ENCODE measurements at places on chromosomes 4 and X.

DNA sequence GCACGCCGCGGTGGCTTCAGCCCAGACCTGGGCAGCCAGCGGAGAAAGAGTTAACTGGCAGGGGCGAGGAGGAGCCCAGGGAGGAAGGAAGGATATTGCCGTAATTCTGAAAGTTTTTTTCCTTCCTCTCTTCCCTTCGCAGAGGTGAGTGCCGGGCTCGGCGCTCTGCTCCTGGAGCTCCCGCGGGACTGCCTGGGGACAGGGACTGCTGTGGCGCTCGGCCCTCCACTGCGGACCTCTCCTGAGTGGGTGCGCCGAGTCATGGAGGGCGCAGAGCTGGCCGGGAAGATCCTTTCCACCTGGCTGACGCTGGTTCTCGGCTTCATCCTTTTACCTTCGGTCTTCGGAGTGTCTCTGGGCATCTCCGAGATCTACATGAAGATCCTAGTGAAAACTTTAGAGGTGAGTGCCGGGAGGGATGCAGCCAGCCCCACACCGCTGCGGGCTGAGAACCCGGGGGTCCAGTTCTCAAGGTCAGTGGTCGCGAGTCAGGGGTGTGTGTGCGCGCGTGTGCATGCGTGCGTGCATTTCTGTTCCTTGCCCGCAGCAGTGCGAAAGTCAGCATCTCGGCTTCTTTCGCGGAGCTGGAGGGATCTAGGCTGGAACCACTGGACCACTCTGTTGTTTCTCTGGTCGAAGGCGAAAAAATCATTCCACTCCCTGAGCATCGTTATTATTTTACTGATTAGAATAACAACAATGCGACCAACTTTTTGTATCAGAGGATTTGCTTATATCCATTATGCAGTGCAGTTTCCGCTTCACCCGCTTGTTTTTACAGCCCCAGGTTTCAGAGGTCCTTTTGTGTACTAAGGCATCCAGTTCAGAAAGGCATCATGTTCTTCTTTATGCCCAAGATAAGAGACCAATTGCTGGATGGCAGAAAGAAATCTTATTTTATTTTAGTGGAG lies 709 bp downstream of the GPAT3 start:
- no peak for DNase-seq

GRCh38 chrX:69143530-69143929 lies 21.7 kb downstream of the PJA1 start:
- DNase-seq: no peak

- no peak for DNase-seq
Measured at GRCh38 chr4:114811564-114812301, 213.1 kb downstream of the UGT8 start.

DNA sequence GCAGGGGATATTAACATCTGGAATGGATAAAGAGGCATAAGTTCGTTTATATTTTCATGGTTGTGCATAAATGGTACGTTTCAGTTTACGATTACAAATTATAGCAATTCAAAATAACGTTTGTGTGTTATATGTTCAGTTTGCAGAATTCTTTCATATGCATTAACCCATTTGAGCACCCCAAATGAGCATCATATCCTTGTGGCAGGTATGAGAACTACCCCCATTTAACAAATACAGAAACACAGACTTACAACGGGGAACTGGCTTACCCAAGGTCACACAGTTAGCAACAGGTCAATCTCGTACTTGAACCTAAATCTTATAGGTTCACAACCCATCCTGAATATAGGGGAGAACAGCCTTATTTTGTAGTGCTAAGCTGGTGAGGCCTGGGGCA lies 33.1 kb downstream of the EDNRA start:
- DNase-seq: no peak

- no peak for DNase-seq
Measured at GRCh38 chrX:18956303-18957032, 27.4 kb downstream of the PHKA2 start.

DNA sequence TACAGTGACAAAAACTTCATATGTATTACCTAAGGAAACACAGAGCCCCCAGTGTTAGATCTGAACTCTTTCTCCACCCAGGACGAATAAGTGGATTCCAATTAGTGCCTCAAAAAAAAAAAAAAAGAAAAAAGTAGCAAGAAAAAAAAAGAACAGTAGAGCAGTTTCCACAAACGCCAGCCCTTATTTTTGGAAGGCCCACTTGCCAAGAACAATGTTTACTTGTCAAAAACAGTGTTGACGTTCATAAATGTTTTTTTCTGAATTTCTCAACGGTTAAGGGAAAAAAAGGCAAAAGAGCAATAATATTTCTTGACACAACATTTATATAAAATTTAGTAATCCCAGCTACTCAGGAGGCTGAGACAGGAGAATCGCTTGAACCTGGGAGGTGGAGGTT lies 38.7 kb downstream of the DHRSX start:
- DNase-seq: no peak

GRCh38 chrX:15173411-15173810 lies 96.5 kb downstream of the ASB9 start:
- DNase-seq: no peak

DNA sequence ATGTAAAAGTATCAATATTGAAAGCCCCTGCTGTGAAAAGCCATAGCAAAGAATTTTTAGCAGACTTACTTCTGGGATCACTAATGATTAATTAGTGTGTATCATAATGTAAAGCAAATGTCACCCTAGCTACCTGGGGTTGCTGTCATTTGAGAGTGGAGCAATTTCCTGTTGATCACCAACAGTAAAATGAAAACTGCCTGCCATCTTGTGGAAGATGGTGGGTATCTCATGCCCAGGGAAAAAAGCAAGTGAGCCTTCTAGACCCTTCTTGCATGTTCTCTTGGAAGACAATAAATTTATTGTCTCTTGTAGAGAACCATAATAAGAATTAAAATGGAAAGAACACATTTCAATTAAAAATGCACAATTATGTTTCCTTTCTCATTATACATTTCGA lies 360.2 kb downstream of the ZIC3 start:
- peak; percentile 18 for DNase-seq

DNA sequence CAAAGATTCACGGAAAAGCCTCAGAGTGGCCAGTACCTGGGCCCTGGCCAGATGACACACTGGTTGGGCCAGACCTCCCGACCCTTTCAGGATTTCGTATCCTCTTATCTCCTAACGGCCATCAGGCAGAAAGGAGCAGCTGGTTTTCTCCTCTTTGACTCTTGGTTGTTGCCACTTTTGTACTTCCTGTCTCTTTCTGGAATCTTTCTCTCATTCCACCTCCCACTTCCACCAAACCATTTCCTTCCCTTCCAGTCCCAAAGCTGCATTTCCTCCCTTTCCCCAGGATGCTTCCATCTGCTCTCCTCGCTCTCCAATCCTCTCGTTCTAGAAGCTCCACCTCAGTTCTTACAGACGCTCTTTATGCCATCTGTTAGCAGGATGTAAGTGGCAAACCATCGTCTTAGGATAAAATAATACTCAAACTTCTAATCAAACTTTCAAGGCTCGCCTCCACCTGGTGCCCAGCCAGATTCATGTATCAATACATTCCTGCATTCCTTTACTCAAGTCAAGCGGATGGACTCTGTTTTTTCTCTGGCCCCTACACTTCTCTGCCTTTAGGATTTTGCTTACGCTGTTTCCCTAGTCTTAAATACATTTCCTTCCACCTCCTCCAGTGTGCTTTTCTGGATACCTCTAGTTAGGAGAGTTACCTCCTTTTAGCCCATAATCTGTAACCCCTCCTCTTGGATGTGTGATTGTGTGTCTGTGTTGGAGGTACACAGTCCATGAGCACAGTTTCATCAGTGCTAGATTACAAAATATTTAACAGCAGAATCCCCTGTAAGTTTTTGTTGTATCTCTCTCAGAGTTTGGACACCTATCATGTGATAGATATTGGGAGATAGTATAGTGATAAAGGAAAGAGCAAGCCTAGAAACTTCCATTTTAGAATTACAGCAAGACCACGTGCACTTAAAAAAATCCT lies 70.4 kb downstream of the LDB2 start:
- no peak for DNase-seq

- DNase-seq: no peak
Measured at GRCh38 chr4:7256984-7257810, 64.9 kb downstream of the SORCS2 start.

GRCh38 chr4:115090483-115091075 lies 22.8 kb downstream of the NDST4 start:
- DNase-seq: peak; percentile 36

DNA sequence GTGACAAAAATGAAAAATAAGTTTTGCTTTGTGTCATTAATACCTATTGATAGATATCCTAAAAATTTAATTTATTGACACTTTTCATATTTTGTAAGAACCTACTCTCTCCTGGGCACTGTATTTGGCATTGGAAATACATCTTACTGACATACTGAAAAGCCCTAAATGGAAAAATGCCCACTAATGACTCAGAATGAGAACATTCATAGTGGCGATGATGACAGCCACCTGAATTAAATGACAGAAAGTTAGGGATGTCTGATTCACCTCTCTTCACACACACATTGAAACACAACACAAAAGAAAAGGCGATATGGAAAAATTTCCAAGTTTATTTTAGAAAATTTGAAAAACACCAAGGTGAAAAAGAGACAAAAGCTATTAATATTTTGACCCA lies 992.3 kb downstream of the STPG2 start:
- no peak for DNase-seq

- DNase-seq: no peak
Measured at GRCh38 chrX:36861601-36862000, 146.6 kb upstream of the FAM47C start.

DNA sequence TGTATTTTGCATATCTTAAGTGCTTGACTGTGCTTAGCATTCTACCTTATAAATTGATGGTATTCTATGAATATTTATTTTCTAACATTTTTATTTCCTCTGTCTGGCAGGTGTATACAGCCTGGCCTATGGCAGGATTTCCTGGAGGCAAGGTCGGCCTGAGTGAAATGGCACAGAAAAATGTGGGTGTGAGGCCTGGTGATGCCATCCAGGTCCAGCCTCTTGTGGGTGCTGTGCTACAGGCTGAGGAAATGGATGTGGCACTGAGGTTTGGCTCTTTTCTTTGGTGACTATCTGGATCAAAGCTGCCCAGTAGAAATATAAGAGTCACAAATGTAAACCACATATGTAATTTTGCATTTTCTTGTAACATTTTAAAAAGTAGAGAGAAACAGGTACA lies 6.5 kb upstream of the NUDT6 start:
- DNase-seq: peak; percentile 25

DNA sequence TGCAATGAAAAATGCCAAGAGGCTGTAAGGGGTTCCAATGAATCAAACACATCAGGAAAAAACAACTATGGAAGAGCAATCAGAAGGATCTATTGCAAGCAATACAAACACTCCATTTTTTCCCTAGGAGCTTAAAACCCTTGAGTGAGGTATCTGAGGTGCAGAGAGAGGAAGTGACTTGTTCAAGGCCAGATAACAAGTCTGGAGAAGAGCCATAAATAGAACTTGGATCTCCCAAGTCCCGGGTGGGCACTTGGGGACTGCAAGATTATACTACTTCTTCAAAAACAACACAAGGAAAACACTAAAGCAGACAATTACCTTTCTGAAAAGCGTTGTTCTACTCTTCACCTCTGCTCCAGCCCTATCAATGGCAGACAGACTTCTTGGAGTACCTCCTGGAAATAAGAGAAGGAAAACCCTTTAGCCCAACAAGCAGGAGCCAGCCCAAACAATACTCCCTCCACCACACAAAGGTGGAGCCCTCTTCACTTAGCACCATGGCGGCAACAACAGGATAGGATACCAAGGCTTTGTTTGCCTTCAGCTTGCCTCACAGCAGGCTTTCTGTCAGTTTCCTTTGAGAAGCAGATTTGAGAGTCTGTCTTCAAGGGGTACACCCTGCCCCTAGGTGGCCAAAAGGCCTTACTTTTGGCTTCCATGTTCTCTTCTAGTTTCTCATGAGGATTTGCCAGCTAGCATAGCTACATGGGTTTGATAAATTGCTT lies 26.0 kb downstream of the AIFM1 start:
- no peak for DNase-seq

DNA sequence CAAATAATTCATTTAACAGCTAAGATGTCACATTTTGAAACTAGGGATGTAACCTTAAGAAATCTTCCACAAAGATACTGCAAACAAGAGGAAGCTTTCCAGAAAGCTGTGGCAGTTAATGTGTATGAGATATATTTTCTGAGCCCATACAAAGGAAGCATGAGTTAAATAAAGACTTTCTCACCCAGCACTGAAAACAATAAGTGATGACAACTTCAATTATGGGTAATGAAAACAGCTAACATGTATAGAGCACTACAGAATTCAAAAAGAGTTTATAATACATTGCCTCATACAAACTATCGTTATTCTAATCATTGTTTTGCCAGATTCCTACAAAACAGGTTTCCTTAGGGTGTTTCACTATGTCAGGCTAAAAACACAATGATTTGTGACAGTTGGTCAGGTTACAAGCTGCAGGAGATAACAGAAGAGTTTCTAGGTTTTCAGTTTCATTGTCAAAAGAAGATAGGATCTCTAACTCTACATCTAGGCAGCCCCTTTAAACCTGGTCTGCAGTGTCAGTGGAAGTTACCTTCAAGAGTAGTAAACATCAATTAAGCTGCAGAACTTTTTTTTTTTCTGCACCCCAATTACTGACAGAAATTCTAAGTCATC lies 618.1 kb upstream of the ADGRL3 start:
- DNase-seq: no peak

- DNase-seq: no peak
Measured at GRCh38 chr4:76270244-76271175, 19.0 kb downstream of the FAM47E start.

DNA sequence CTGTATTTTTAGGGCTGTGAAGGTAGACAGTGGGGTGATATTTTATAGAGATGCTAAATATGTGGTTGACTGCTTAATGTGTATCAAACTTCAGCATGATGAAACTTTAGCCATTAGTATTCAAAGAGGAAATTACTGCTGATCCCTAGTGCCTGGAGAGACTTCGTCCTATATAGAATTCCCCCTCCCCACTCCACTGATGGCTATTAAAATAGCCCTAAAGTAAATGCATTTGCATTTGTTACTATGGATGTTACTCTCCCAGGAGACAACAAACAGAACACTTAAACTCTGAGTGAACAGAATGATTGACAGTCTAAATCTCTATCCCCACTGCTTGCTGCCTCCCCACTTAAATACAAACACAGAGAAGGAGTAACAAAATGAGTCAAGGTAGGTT lies 39.1 kb downstream of the ADGRL3 start:
- DNase-seq: no peak

- no peak for DNase-seq
Measured at GRCh38 chr4:135718019-135718418, 1516.4 kb upstream of the PABPC4L start.

- peak; percentile 56 for DNase-seq
Measured at GRCh38 chrX:39162322-39162735, 361.1 kb downstream of the MID1IP1 start.

DNA sequence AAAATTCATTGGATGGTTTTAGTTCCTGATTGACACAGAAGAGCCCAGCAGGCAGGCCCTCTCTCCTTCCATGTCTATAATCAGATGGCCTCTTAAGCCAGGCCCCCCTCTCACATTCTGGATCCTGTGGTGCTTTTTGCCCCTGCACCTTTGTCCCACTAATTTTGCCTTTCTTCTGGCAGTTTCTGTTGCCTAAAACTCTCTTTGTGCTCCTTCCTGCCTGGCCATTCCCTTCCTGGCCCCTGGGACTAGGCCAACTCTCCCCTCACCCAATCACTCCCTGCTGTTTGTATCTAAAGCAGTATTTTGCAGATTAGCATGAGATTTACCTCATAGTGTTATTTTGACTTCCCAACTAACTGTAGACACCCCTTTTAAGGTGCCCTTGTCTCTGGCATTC lies 42.7 kb upstream of the DDX3X start:
- no peak for DNase-seq

Measured in activated CD4-positive, alpha-beta T cell treated with anti-CD3 and anti-CD28 coated beads, Interleukin-2, Interleukin-6, amounts not matched to agents 100 ng/mL and 50 ng/mL, durations not matched to agents 16 hours and 8 hours (primary cell).